Psoas muscle (tissue), 8 donors: ENCODE measurements at places on chromosomes 5 and 9.

DNA sequence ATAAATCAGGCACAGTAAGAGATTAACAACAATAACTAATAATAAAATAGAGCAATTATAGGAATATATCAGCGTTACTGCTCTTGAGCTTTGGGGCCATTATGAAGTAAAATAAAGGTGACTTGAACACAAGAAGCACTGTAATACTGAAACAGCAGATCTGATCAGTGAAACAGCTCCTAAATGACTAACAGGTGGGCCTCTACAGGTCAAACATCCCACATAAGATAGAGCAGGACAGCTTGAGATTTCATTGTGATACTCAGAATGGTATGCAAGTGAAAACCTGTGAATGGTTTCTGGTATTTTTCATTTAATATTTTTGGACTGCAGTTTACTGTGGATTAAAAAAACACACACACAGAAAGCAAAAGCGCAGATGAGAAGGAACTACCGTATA, 24.0 kb upstream of the MAP3K1 start:
- no peak for DNase-seq

- no peak for DNase-seq
Observed at GRCh38 chr9:104879555-104880309, 48.2 kb downstream of the ABCA1 start.

DNA sequence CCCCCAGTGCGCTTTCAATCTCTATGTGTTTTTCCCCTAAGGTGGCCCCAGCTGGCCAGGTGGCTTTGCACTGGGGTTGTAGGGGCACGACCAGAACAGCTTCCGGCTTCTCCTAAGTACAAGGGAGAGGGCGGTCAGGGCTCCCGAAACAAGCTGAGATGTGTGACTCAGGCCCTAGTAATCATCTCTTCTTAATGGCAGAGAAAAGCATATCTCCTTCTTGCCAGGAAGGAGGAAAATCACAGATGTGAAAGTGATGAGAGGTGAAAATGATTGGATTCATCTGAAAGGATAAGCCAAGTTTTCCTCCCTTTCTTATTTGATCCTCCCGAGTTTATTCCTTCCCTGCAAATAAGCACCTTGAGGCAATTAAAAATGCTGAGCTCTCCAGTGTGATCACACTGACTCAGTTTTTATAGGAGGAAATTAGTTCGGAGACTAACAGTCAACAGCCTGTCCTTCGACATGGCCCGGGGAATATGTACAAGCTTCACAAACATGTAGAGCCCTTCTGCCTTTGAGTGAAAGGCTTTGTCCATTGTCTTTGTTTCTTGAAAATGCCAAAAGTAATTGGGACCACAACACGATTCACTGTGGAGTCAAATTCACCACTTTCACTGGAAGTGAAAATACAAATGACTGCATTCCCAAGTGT, 514.8 kb downstream of the PSAT1 start:
- no peak for DNase-seq

DNA sequence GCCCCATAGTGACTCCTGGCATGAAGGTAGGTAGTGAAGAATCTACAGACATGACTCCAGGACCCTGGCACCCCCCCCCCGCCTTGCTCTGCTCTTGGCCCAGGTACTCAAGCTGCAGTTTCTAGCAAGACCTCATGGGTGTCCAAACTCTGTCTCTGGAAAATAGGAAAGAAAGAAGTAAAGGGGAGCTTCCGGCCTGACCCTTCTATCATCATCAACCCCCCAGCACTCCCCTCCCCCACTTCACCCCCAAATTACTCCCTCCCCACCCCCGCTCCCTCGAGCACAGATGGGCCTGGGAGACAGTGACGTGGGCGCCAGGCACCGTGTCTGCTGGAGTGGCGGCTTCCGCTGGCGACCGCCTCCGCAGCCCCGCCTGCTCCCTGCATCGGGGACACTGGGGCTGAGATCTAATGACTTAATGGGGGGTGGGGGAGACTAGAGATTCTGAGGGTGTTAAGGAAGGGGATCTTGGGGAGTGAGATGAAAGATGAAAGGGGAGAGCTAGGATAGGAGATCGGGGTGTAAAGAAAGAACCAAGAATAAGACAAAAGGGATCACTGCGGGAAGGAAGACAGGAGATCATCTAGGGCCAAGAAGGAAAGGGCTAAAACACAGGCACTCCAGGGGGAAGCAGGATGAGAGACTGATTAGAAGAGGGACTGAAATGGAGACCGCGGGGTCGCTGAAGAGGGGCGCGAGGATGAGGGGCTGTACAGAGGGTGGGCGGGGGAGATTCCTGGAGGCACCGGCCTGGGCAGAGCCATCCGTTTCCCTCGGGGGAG, 1.1 kb upstream of the DNAJB5 start:
- peak; percentile 71 for DNase-seq
